ENCODE measurements at places on chromosomes 3 and 15. TPM values are rescaled to one million over a fixed set of nuclear protein-coding genes. Genes with fewer than 3 reads are reported as not detected.

- DNase-seq = peak; percentile 67
These were observed 9.3 kb downstream of the FAH start for GRCh38 chr15:80162059-80162554.

The C3orf62 gene
- total RNA-seq = 5.0 TPM

DNA sequence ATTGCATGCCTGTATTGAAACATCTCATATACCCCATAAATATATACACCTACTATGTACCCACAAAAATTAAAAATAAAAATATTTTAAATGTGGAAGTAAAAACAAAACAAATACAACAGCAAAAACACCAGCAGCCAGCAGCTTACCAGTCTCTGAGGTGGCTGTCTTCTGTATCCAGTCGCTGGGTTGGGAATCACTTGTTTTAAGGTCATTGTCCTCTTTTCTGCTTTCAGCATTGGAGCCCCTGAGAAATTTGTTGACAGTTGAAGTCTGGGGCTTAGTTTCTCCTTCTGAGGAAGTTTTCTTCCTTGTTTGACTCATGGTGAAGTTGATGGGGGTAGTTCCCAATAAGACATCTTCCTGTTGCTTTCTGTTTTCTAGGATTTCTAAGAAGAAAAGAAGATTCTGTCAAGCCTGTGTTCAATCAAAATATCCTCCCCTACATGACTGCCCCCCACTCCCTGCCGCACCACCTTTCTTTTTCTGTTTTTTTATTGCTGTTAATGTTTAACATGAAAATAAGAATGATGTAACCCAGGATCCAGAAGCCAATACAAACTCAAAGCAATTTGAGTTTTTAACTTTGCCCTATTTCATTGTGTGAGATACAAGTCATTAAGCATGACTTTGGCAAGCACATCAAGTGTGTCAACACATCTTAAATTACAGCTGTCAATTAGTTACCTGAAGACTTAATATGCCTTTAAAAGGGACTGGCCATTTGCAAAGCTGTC is at the start of gene LRRC31:
TSS of gene LRRC31 (minus strand) at position 452 of the 737 bp plus-strand sequence. CDS start at position 324, 128 bp downstream.
- DNase-seq = no peak

GRCh38 chr3:13496879-13497278 is 16.8 kb downstream of the HDAC11 start:
- DNase-seq = no peak

DNA sequence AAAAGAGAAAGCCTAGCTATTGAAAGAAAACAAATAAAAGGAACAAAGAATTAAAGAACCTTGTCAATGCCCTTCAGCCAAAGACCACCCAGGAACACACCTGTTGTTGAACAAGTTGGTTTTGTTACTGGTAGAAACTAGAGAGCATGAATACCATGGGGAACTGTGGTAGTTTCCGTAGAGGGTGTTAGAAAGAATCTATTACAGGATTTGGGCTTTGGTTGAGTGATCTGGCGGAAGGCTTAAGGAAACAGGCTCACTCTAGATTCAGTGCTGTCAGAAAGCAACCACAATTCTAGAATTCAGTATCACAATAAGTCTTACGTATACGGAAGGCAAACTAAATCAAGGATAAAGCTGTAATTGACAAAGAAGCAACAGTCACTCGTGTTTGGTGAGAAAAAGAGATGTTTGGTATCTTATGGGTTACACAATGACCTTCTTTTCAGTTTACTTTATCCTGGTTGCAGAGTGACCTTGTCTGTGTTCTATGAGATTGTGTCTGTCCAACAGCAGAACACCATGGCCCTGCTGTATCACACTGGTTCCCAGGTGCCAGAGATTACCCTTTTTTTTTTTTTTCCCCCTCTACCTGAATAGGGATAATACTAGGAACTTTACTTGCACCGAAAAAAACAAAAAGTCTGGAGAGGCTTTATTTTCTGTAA is 265.9 kb downstream of the SHQ1 start:
- no peak for DNase-seq

The MASP1 gene
- 17.8 TPM for total RNA-seq

DNA sequence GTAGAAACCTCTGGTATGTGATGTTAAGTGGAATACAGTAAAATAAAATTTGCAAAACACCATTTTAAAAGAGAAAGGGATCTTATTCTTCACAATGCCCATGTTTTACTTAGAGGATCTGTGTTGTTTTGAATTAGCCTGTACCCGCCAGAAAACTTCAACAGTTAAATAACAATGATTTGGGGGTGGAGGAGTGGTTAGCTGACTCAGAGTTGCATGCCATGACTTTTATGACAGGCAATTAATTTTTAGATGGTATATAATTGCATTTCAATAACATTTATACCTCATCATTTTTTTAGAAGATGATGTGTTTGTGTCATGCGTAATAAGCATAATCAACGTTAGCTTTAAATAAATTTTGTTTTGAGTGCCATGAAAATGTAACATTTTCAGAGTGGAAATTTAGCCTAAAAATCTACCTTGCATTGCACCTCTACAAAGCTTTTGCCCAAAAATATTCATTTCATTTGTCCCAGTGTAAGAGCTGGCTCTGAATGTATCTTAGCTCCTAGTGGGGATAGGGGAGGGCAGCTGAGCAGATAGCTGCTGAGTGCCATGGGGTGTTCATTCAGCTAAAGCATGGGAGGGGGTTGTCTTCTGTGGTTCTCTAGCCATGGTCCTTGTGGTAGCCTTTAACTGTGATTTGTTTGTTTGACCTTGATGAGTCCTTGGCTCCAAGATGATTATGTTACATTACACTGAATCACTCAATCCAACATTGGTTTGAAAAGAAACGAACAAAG is 379.8 kb downstream of the LPP start:
- no peak for DNase-seq

The DHX30 gene
- total RNA-seq = 71.9 TPM

DNA sequence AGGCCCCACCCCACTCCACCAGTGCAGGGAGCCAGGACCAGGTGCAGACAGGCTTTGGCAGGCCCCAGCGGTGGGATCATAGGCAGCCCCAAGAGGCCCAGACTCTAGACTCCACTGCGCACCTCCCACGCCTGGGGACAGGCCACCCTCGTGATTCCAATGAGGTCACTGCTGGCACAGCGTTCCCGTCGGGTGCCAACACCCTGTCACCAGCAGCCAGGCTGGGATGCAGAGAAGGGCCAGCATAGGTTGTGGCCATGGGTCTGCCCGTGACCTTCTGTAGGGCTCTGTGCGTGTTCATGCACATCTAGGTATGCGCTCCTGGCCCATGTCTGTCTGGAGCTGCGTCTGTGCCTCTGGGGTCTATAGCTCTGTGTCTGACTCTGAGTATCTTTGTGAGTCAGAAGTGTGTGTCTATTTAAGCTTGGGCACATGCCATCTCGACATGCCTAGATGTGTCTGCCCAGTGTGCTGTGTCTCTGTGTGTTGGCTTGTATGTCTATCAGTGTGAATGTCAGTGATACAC is 13.0 kb downstream of the VIPR1 start:
- DNase-seq = peak; percentile 80

Data from mucosa of gallbladder (tissue), 1 donor.